ENCODE measurements at places on chromosomes 16 and 17.
A peak's percentile ranks its signal among the peaks of the same experiment; 100 is the strongest.

GRCh38 chr16:87324411-87325275 lies 7.5 kb upstream of the C16orf95 start:
- DNase-seq, result no peak

DNA sequence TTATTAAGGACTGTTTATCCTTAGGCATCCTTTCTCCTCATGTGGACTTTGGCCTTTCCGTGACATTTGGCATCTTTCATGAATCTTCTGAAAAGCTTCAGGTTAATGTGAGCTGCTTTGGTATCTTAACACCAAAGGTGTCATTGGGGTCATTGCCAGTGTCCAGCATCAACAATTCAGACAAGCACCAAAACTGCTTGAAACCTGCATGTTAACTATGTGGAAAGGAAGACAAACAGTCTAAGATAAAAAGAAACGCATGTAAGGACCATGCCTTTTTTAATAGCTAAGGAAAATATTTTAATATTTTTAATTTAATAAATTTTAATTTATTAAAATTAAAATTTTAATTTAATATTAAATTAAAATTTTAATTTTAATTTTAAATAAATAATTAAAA lies 7.9 kb downstream of the ALOX12 start:
- DNase-seq, result no peak

DNA sequence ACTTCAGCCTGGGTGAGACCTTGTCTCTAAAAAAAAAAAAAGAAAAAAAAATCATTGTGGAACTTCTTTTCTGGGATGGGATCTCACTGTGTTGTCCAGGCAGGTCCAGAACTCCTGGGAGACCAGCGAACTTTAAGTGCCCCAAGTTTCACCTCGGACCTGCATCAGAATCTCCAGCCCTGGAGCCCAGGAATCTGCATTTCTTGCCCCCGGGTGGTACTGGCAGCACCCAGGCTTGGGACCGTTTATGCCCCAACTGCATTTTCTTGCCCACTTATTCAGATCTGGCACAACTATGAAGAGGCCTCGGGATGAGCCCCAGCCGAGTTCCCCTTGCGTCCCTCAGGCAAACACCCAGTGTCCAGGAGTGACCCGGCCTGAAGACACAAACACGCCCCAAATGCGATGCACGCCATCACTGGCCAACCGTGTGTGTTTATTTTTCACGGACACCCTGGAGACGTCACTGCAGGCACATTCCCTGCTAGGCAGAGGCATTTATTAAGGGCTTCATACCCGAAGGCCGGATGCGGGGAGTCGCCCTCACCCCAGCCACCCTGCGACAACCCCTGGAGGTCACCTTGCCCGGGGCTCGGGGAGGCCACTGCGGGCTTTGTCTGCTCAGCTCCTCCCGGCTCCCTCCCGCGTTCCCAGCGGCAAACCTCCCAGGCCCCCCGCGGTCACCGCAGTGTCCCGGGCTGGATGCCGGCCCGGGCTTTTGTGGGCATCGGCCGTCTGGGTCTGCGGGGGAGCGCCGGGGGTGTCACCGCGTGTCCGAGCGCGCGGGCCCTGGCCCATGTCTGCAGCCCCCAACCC lies 684 bp upstream of the SPIRE2 start:
- no peak for DNase-seq

DNA sequence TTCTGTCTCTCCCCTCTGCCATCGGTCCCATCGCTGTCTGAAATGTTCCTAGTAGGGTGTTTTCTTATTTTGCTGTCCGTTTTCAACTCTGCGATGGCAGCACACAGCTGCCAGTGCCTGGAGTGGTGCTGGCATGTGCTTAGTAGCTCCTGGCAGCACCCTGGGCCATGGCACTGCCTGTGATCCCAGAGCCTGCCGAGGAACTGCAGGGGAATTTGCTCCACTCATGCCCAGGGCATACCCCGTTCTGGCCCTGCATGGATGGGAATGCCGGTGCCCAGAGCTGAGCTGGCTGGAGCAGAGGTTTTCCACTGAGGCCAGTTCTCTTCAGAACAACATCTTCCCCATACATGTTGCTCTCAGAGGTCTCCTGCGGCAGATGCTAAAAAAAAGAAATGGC lies 43.1 kb downstream of the GPT2 start:
- no peak for DNase-seq

DNA sequence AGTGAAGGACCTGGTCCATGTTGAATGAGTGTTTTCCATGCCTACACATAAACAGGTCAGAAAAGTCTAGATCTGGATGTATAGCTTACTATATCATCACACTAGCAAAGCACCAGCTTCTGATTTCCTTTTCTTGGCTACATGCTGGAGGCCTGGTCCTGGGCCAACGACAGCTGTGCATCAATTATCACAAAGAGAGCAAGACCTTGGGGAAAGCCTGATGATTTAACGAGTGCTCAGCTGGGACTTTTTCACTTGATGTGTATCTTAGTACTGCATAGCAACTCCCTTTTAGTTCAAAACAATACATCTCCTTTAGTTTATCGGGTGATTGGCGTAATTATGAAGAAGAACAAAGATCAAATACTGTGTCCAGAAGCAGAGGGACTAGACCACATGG lies 358.2 kb downstream of the KIF2B start:
- no peak for DNase-seq

GRCh38 chr17:337022-337420 lies 15.6 kb downstream of the RPH3AL start:
- DNase-seq, result no peak

DNA sequence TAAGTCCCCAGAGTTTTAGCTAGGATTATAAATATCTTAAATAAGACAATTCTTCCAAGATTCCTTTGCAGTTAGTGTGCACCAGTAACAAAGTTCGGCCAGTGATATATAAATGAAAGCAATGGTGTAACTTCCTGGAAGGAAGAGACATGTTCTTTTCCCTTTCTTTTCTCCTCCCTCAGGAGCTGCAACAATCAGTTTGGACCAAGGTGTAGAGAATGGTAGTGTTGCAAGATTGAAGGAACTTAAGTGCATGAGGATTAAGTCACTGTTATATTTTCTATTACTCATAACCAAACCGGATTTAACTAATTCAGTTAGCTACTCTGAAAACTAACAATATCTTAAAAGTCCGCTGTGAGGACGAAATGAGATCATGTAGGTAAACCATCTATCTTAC lies 68.9 kb upstream of the KCNJ16 start:
- no peak for DNase-seq

DNA sequence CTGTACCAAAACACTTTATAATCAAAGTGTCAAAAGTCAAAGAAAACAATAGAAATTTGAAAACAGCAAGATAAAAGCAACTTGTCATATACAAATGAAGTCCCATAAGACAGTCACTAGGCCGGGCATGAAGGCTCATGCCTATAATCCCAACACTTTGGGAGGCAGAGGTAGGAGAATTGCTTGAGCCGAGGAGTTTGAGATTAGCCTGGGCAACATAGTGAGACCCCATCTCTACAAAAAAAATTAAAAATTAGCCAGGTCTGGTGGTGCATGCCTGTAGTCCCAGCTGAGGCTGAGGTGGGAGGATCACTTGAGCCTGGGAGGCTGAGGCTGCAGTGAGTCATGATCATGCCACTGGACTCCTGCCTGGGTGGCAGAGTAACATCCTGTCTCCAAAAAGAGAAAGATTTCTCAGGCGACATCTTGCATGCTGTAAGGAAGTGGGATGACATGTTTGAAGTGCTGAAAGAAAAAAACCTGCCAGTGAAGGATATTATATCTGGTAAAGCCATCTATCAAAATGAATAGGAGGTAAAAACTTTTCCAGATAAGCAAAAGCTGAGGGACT lies 98.7 kb upstream of the NACA2 start:
- DNase-seq, result no peak

GRCh38 chr16:11217651-11218603 lies 38.1 kb downstream of the SOCS1 start:
- DNase-seq, result no peak

DNA sequence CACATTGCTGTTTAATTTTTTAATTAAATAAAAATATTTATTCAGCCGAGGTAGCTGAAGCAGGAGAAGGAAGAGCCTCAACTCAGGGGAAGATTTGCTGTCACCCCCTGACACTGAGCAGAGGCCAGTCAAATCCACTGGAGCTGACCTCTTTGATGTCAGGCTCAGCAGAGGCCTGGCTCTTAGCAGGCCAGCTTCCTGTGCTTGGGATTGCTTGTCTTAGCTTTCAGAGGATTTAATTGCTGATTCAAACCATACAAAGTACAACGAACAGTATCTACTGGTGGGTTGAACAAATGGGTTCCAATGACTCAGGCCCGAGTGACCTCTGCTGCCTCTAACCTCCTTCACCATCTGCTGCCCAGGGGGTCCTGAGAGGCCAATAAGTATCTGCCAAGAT lies 417.0 kb upstream of the HSBP1 start:
- DNase-seq, result no peak

GRCh38 chr17:45388604-45389325 lies 43.9 kb downstream of the ARHGAP27 start:
- no peak for DNase-seq

DNA sequence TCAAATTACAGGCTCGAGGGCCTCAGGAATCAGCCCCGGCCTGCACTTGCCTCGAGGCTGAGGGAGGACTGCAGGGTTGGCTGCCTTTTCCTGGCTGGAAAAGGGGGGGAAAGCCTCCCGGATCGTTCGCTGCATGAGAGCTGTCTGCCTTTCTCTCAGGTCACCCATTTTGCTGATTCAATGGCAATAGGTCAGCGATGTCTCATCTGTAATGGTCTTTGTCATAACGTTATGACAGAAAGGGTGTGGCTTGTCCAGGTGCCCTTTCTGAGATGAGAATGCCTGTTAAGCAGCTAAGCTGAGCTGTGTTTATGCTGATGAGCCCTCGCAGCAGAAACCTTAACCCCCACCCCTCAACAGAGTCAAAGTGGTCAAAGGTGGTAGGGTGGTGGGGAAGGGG lies 81.8 kb downstream of the AKAP1 start:
- DNase-seq, result no peak

GRCh38 chr17:79036596-79036995 lies 12.6 kb downstream of the C1QTNF1 start:
- DNase-seq, result no peak

- DNase-seq, result no peak
Measured at GRCh38 chr16:67395458-67396158, 2.3 kb upstream of the TPPP3 start.

GRCh38 chr17:75842963-75843576 lies 1.1 kb downstream of the UNC13D start:
- no peak for DNase-seq

- DNase-seq, result no peak
Measured at GRCh38 chr17:66465701-66466100, 163.3 kb downstream of the PRKCA start.

- peak; percentile 66 for DNase-seq
Measured at GRCh38 chr17:7988750-7989178, 13.7 kb upstream of the GUCY2D start.

DNA sequence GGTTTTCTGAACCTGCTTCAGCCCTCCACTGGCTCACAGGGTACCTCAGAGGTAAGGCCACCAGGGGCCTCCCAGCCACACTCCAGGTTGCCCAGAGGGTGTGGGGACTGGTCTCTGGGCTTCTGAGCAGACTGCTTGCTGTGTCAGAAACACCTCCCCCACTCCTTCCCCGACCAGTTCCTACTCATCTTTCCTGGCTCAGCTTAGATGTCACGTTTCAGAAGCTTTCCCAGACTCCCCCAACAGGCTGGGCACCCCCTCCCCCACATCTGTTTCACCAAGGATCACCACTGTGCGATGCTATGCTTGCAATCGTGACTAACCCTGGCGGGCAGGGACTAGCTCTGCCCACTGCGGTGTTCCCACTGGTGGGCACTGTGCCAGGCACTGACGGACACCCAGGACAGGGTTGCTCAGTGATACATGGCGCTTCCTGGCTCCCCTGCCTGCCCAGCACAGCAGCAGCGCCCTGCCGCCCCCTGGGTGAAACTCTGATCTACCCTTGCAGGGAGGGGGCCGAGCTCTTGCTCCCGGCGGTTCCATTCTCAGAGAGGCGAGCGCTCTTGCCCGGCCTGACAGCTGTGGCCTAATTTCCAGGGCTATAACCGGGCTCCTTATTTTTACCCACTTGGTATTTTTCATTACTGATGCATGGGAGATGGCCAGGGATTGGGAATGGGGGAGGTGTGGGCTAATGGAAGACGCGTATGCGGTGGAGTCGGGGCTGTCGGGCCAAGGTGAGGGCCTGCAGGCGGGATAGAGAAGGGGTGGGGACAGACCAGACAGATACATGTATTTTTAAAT lies 29.4 kb upstream of the MTSS2 start:
- no peak for DNase-seq

GRCh38 chr17:57516290-57517230 lies 228.5 kb downstream of the CCDC182 start:
- no peak for DNase-seq

GRCh38 chr16:10571354-10571753 lies 9.0 kb downstream of the EMP2 start:
- no peak for DNase-seq

GRCh38 chr17:58702045-58702476 lies 9.7 kb downstream of the RAD51C start:
- DNase-seq, result peak; percentile 73

DNA sequence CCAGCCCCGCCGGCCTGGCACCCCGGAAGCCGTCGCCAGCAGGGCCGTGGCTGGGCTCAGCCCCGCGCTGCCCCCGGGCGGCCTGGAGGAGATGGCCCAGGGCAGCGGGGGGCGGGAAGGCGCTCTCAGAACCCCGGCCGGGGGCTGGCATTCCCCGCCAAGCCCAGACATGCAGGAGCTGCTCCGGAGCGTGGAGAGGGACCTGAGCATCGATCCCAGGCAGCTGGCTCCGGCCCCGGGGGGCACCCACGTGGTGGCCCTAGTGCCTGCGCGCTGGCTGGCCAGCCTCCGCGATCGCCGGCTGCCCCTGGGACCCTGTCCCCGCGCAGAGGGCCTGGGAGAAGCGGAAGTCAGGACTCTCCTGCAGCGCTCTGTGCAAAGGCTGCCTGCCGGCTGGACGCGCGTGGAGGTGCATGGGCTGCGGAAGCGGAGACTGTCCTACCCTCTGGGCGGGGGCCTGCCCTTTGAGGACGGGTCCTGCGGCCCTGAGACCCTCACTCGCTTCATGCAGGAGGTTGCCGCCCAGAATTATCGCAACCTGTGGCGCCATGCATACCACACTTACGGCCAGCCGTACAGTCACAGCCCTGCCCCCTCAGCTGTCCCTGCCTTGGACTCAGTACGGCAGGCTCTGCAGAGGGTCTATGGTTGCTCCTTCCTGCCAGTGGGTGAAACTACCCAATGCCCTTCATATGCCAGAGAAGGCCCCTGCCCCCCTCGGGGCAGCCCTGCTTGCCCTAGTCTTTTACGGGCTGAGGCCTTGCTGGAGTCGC lies 551 bp downstream of the WDR81 start:
- DNase-seq, result no peak

DNA sequence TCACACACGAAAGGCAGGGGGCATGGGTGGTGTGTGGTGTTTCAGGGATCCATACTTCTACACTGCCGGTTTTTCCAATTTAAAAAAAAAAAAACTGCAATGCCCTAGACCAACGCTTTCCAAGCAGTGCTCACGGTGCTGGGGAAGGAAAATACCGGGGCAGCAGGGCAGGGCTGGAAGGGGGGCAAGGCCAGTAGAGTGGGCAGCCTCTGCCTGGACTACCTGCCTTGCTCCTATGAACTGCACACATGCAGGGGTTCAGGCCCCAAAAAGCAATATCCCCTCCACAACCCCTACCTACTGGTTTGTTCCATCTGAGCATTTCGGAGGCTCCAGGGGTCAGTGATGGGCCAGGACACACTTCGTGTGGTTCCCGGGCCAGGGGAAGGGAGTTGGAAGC lies 29.4 kb downstream of the RPH3AL start:
- DNase-seq, result no peak

DNA sequence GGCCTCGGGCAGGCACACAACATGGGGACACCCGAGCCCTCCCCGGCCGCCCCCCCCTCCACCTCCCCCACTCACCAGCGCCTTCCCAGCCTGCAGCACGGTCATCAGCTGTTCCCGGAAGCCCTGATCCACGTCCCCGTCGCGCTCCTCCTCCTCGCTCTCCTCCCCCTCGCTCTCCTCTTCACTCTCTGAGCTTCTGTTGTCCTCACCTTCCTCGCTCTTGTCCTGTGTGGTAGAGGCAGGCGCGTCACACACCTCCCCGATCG lies 10.3 kb downstream of the MYBBP1A start:
- no peak for DNase-seq
